Uterus (tissue), 4 donors: ENCODE measurements at places on chromosomes 11 and 22. TPM values are rescaled to one million over a fixed set of nuclear protein-coding genes. Genes with fewer than 3 reads are reported as not detected.
A peak's percentile ranks its signal among the peaks of the same experiment; 100 is the strongest.

GRCh38 chr11:45655347-45655756 lies 10.1 kb downstream of the CHST1 start:
- DNase-seq = peak; percentile 70

DNA sequence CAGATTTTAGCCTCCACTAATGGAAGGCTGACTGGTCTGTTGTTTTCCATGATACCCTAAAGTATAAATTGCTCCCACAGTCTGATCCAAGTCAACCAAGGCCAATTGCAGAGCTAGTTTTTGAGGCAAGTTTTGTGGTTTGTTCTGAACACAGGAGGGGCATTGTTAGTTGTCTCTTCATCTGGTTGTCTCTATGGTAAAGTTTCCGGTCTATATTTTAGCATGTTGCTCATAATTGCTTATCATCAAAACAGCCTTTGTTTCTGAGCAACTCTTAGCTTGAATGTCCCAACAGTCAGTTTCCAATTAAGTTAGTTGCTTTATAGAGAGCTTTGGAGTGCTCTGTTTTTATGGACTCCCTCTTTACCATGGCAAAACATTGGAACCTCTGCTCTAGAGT lies 217.6 kb upstream of the CARD18 start:
- no peak for DNase-seq

- DNase-seq = no peak
These were observed 12.3 kb downstream of the MS4A4E start for GRCh38 chr11:60230681-60231080.

Gene UBE4A
- total RNA-seq = 31.2 TPM

- no peak for DNase-seq
These were observed 71.0 kb downstream of the DKK3 start for GRCh38 chr11:11937433-11937832.

DNA sequence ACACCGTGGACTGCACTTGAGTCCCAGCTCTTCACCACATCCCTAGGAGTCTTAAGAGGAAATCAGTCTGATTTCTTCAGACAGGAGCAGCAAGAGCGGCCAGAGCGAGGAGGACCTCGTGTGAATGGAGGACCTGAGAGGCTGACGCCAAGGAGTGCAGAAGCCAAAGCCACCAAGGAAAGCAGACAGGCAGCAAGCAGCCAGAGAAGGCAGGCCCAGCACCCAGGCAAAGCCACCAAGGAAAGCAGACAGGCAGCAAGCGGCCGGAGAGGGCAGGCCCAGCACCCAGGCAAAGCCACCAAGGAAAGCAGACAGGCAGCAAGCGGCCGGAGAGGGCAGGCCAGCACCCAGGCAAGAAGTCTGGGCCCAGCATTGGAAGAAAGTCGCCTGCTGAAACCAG lies 11.8 kb downstream of the CYB561A3 start:
- DNase-seq = no peak

DNA sequence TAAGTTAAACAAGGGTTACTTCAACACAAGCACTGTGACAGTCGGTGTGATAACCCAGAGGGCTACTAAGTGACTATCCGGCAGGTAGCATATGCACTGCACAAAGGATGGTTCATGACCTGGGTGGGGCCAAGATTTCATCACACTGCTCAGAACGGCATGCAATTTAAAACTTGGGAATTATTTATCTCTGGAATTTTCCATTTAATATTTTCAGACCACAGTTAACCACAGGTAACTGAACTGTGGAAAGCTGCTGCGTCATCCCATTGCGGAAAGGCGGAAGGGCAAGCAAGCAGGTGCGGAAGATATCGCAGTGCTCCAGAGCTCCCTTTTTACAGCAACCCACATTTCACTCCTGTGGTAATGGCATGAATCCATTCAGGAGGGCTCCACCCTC lies 540.8 kb downstream of the INSC start:
- no peak for DNase-seq

- no peak for DNase-seq
These were observed 13.8 kb downstream of the MRGPRF start for GRCh38 chr11:68999093-68999747.

- no peak for DNase-seq
These were observed 17.2 kb upstream of the CTSD start for GRCh38 chr11:1780700-1781592.

Gene OR52H1
- total RNA-seq = 2.1 TPM

DNA sequence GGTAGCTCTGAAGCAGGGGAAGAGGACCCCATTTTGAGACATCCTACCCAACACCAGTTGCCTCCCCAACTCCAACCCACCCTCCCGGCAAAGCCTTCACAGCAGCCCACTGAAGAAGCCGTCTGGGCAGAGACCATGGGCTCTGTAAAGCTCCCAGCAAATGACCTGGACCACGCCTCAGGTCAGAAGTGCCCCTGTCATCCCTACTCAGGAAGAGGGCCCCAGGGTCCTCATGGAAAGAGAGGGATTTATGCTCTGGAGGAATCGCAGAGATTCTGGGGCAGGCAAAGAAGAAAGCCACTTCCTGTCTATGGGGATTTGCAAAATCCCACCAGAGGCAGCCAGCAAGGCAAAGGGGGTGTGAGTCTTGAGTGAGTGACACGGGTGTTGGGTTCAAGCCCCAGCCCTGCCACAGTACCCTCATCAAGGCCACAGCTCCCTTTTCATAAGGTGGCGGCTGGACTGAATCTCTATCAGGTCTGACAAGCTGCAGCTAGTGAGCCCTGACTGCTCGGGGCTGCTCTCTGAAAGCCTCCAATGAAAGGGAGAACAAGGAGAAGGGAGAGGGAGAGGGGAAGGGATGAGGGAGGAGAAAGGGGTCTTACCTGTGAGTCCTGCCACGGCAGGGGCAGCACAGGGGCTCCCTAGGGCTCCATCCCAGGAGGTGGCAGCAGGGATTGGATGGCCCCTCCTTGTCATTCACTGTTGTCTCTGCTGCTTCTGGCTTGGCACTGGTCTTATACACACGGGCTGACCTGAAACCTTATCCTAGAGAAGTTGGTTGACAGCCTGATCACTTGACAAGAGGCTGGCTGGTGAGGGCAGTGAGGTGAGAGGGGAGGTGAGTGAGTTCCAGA lies at the start of gene UCP3:
UCP3 (minus strand) TSS at position 713 of the 857 bp plus-strand sequence. CDS start 2,043 bp downstream, outside the sequence.
- DNase-seq = no peak

Gene ESRRA
- 12.2 TPM for total RNA-seq

Gene CDC45
- total RNA-seq = not detected

DNA sequence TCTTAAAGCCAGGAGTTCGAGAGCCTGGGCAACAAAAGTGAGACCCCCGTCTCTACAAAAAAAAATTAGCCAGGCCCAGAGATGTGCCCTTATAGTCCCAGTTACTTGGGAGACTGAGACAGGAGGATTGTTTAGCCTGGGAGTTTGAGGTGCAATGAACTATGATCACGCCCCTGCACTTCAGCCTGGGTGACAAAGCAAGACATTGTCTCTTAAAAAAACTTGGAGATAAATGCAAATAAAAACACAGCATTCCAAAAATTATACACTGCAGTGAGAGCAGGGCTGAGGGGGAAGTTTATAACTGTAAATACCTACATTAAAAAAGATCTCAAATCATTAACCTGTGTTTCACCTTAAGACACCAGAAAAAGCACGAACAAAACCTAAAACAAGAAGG lies 22.1 kb downstream of the AP2A2 start:
- DNase-seq = no peak

Gene C11orf91
- not detected for total RNA-seq

GRCh38 chr11:65210361-65210731 lies 28.6 kb downstream of the CAPN1 start:
- no peak for DNase-seq
